ENCODE measurements at places on chromosomes 12 and 14.

DNA sequence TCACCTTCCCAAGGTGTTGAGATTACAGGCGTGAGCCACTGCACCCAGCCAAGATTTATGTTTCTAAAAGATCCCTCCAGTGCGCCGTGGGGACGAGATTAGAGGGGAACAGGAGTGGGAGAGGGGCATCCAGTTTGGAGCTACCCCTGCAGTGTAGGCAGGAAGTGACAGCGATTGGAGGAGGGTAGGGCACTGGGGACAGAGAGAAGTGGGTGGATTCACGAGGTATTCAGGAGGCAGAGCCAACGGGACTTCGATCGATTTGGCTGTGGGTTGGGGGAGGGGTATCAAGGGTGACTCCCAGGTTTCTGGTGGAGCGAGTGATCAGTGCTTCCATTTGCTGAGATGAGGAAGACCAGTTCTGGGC lies 82.1 kb downstream of the CCDC92 start:
- no peak for DNase-seq

- no peak for DNase-seq
These were observed 4.4 kb upstream of the YY1 start for GRCh38 chr14:100234511-100234910.

DNA sequence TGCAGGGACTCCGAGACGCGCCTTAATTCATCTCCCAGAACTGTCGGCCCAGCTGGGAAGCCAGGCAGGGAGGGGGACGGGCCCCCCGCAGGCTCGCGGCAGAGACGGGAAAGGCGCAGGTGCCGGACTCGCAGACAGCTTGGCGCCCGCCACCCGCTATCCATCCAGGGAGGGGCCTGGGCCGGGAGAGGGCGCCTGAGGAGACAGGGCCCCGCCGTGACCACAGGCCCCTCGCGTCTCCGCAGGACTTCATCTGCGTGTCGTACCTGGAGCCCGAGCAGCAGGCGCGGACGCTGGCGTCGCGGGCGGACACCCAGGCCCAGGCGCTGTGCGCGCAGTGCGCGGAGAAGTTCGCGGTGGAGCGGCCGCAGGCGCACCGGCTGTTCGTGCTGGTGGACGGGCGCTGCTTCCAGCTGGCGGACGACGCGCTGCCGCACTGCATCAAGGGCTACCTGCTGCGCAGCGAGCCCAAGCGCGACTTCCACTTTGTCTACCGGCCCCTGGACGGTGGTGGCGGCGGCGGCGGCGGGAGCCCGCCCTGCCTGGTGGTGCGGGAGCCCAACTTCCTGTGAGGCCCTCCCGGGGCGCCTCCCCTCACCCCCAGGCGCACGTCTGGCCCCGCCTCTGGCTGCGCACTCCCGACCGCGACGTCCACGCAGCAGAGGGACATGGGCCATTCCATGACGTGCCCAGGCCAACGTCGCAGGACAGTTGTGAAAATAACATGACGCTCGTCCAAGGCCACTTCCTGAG lies 60.6 kb downstream of the LGMN start:
- DNase-seq, result peak; percentile 88

DNA sequence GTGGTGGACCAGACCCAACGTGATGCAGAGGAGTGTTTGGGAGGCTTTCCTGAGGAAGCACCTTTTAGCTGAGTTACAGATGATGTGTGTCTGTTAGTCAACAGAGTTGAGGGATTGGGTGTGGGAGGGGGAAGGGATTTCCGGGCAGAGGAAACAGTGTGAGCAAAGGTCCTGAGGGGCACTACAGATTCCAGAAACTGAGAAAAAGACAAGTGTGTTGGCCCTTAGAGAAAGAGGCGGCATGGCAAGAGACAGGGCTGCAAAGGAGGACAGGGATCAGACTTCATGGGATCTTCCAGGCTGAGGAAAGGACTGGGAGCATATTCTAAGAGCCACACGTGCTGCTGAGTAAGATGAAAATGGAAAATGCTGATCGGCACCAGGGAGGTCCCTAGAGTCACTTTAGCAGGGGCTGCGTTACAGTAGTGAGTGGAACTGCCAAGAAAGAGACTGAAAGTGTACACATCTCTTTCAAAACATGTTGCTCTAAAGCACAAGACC lies 9.4 kb upstream of the RPS6KL1 start:
- no peak for DNase-seq

GRCh38 chr14:22379727-22380126 lies 209.3 kb downstream of the DAD1 start:
- DNase-seq, result no peak

DNA sequence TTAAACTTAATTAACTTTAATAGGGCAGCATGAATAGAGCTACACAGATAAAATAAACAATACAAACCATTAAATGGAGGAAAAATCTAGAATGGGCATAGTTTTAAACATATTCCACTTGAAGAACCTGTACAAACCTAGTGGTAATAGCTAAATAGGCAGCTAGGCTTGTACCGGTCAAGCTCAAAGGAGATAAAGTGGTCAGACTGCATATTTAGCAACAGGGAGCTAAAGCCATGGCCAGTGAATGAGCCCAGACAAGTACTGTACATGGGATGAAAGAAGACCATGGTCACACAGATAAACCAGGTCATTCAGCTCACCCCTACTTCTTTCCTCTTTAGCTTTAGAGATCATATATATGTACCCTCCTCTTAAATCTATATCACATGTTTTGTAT lies 186.6 kb upstream of the KRR1 start:
- DNase-seq, result no peak

DNA sequence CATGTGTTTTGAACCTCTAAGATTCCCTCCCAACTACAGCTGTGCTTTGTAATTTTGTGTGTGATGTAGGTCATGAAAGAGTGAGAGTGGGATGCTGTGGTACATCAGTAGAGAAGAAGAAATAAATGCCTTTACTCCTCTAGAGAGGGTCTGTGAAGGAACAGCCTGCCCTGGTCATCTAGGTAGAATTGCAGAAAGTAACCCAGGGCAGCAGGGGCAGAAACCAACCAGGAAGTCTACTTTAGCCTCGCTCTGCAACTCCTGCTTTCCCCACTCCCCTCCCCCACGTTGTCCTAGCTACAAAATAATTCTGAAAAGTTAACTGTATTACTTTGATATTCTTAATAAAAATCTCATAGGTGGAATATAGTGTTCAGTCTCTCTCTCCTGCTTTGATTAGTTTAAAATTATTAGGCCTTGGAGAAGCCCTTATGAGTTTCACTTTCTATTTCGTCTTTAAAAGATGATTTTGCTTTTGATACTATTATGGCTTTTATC lies 7.5 kb downstream of the TBK1 start:
- no peak for DNase-seq

DNA sequence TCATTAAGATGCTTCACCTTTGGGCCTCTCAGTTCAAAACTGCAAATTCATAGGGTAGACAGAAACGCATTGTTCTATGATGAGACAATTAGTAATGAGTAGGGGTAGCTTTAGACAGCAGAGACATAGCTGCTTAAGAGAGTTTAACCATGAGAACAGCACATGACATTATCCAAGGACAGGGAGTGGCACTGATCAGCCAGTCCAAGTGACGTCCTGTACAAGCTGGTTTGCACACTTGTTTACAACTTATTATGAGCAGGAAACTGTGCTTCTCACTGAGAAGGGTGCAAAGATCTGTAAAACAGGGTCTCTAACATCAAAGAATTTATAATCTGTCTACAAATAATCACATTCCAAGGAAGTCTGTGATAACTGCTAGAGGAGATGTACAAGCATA lies 11.2 kb upstream of the SRSF5 start:
- DNase-seq, result no peak

- no peak for DNase-seq
These were observed 34.2 kb downstream of the PTGER2 start for GRCh38 chr14:52348279-52348678.

DNA sequence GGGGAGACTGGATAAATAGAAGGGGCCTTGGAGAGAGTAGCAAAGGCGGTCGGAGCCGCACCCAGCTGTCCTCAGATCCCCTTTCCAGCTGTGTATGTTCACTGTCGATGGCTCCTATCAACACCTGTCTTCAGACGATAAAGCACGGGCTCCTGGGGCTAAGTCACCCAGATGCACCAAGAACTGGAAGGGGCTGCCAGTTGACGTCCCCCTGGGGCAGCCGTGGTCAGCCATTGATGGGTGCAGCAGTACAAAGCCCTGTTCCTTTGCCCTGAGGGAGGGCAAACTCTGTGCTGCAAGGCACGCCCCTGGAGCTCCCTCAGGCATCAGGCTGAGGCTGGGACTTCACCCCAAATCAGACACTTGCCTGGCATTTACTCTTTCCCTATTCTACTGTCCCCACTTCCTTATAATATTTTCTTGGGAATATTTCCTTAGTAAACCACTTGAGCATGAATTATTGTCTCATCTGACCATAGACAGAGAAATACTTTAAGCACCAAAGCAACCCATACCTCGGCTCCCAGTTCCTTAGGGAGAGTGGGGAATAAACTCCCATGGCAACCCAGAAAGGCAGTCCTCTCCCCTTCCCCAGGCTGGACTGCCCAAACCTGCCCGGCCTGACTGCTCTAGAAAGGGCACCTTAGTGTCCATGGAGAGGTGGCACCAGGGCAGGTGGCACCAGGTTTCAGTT lies 59.6 kb upstream of the SCN8A start:
- DNase-seq, result no peak

- no peak for DNase-seq
These were observed 26.1 kb downstream of the SERPINA3 start for GRCh38 chr14:94638339-94638738.

- no peak for DNase-seq
These were observed 43.2 kb downstream of the KRT80 start for GRCh38 chr12:52148464-52149181.

DNA sequence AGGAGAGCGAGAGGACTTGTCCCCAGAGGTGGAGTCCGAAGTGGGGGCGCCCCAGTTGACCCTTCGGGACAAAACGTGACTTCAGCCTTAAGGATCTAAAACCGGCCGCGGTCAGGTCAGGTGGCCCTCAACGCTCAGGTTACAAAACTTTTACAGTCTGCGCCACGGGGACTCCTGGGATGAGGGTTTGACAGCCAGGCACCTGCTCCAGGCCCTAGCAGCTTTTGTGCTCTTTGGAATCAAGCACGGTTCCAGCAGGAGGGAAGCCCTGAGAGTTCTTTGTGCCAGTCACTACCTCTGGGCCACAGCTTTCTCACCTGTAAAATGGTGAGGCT lies 337 bp downstream of the ZC2HC1C start:
- no peak for DNase-seq

DNA sequence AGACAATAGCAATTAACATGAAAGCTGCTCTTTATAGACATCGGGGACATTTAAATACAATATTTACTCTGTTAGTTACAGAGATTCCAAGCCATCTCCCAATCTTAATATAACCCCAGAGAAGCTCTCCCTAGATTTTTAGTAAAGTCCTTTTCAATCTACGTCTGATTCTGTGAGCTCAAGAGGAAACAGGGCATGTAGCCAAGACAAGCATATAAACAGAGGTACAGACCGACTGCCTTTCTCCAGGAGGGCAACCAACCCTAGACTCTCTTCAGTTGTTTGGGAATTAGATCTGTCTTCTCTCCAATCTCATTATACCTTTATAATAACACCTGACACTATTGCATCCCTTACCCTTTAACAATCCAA lies 57.4 kb downstream of the TMTC1 start:
- DNase-seq, result no peak

GRCh38 chr12:116964054-116965050 lies 53.6 kb downstream of the FBXW8 start:
- peak; percentile 88 for DNase-seq

GRCh38 chr14:90836692-90837063 lies 20.4 kb upstream of the TTC7B start:
- DNase-seq, result no peak
